ACHN (cell line): ENCODE measurements at places on chromosomes 13 and 19.

DNA sequence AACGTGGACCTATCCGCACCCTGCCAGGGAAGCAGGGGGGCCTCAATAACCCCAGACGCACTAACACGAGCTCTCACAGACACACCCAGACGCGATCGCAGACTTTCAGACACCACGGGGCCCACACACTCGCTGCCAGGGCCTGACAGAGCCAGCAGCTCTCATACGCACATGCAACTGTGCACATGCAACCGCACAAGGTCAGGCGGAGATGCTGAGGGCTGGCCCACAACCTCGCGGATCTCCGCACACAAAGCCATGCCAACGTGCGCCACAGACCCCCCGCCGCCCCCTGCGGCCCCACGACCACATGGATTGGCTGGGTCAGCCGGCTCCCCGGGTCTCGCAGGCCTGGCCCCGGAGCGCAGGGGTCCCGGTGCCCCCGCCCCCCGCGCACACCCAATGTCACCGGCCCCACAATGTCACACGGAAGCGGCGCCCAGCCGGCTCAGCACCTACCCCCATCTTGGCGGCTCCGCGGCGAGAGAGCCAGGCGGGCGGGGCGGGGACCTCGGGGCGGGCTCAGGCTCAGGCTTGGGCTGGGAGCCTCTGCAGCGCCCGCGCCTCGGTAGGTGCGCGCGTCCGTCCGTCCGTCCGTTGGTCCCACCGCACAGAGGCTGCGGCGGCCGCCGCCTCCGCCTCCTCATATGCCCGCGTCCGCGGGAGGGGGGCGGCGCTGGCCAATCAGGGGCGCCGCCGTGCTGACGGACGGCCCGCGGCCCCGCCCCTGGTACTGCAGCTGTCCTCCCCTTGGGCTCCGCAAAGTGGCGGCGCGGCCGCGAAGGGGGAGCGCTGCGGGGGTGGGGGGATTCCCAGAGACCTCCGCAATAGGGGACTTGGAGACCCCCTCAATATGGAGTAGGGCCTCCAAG lies at the start of gene ATP1A3:
Gene ATP1A3, minus strand, starts transcription at position 619 of the 872 bp plus-strand sequence. Its CDS starts 154 bp downstream, at position 465.
- peak; percentile 60 for DNase-seq

DNA sequence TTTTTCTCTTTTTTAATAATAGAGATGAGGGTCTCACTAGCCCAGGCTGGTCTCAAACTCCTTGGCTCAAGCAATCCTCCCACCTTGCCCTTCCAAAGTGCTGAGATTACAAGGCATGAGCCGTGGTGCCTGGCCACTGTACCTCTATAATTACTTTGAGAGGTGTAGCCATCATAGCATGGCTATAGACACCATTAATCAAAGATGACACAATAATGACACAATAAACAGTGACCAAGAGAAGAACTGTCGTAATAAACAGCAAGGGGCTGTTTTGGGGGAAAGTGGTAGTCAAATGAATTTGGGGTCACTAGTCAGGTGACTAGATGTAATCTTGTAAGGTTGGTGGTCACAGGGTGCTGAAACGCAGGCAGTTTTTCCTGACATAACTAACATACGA lies 30.4 kb downstream of the KLF5 start:
- DNase-seq: no peak

- DNase-seq: no peak
Measured at GRCh38 chr19:44344255-44344654, 12.2 kb downstream of the ZNF112 start.

DNA sequence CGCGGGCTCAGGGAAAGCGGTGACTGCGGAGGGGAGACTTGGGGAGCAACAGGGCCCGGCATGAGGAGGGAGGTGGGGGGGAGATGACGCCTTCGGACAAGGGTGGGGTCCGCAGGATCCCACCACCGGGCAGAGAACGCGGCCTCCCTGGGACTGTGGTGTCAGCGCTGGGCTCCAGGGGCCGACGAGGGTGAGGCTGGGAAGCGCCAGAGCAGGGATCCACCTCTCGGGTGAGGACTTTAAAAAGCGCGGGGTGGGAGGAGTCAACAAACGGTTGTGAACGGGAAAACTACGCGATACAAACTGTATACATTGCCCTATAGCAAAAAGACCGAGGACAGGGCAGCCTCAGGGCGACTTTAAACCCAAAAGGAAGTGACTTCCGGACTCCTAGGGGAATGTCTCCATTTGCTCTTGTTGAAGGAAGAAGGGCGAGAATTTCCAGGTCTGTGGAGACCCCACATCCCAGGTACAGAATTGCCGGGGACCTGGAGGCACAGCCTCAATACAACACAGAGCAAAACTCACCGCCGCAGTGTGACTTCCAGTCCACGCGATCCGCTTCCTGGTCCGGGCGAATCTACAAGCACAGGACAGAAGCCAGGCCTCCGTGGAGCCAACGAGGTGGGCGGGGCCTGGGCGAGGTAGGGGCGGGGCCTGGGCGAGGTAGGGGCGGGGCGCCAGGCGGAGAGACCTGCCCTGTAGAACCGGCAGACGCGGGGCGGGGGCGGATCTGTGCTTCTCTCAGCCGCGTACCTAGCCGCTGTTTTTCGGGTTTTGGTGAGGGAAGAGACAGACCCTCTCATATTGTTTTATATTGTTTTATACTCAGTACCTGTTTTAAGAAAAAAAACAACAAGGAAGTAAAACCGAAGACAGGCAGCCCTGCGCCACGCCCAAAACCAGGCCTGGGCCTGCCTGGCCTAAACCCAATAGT lies at the start of gene ZNF888:
Gene ZNF888, minus strand, starts transcription at position 588 of the 937 bp plus-strand sequence. CDS start 5,555 bp downstream, outside the sequence.
- DNase-seq: no peak

- no peak for DNase-seq
Measured at GRCh38 chr13:28983641-28984040, 163.5 kb downstream of the MTUS2 start.

GRCh38 chr19:4298810-4299550 lies 3.2 kb downstream of the TMIGD2 start:
- no peak for DNase-seq

DNA sequence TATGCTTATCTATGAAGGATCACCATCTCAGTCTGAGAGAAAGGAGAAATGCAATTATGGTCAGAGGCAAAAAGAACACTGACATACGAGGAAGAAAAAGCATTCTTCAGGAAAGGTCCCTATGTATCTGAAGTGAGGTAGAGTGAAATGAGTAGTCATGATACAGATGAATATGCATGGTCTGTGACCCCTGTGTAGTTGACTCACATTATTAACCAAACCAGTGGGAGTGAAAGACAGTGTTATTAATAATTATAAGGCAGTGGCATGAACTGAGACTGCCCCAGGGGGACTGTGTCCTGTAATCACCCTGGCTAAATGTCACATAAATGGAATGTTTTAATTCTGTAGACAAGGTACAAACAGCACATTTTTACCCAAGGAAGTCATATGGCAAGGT lies 1320.2 kb upstream of the PCDH9 start:
- no peak for DNase-seq

DNA sequence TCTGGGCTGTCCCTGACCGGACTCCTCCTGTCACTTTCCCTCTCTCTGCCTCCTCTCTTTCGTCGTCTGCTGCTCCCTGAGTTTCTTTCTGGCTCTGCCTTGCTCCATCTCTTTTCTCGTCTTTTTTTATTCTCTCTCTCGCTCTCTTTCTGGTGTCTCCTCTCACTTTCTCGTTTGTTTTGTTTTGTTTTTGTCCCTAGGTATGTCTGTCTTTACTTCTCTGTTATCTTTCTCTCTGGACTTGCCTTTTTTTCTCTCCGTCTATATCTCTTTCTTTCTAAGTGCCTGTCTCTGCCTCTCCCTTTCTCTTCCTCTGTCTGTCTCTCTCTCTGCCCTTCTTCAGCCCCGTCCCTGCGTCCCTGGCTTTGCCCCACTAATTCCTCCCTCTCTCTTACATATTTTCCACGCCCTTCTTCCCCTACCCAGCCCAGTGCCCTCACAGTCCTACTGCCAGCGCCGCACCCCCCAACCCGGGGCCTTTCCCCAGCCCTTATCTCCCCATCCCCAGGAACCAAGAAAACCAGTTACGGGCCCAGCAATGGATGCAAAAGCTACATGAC lies 48.1 kb upstream of the SHKBP1 start:
- no peak for DNase-seq

GRCh38 chr13:100100115-100100879 lies 11.4 kb downstream of the PCCA start:
- DNase-seq: peak; percentile 93

- peak; percentile 53 for DNase-seq
Measured at GRCh38 chr13:61685682-61686012, 270.0 kb upstream of the PCDH20 start.

DNA sequence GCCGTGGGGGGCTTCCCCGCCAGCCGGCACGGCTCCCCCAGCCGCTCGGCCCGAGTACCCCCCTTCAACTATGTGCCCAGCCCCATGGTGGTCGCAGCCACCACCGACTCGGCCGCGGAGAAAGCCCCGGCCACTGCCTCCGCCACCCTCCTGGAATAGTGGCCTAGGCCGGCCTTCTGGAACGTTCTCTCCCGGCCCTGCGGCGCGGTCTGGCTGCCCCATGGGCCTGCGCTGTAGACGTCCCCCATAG lies 9.0 kb downstream of the C19orf25 start:
- DNase-seq: no peak

DNA sequence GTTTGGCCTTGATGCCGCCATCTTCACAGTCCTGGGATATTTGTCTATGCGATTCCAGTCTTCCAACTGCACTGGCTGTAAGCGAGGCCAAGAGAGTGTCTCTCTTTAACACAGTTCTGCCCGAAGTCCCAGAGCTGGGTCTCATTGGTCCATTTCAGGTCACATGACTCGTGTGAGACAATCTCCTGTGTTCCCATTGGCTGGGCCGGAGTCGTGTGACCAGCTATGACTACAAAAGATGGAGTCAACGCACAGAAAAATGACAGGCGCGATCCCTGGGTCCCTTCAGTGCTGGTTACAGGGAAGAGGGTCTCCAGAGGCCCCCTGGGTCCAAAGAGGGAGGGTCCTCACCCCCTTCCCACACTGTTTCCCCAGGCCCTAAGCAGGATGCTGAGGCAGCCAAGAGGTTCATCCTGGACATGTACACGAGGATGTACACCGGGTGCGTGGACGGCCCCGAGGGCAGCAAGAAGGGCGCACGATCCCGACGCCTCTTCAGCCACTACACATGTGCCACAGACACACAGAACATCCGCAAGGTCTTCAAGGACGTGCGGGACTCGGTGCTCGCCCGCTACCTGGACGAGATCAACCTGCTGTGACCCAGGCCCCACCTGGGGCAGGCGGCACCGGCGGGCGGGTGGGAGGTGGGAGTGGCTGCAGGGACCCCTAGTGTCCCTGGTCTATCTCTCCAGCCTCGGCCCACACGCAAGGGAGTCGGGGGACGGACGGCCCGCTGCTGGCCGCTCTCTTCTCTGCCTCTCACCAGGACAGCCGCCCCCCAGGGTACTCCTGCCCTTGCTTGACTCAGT lies 15.9 kb upstream of the S1PR4 start:
- DNase-seq: no peak

GRCh38 chr19:7356899-7357627 lies 8.3 kb downstream of the ARHGEF18 start:
- no peak for DNase-seq

DNA sequence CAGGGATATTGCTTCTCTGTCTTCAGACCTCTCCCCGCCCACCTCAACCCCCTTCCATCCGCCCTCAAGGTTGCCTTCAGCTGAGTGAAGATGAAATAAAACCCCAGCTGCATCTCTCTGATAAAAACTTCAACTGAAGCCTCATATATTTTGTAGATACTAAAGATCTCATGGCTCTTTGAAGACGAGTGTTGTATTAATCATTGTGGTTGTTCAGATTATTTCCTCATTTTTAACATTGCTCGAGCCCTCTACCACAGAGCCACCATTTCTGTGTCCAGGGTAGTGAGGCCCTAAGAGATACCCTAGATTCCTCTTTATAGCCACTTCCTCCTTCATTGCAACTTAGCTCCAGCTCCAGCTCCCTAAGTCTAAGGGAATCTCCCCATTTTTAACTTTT lies 312.8 kb upstream of the ZNF507 start:
- no peak for DNase-seq

GRCh38 chr13:79187917-79188690 lies 218.0 kb downstream of the RBM26 start:
- no peak for DNase-seq

- DNase-seq: peak; percentile 19
Measured at GRCh38 chr19:10828981-10829821, 6.8 kb downstream of the TMED1 start.

DNA sequence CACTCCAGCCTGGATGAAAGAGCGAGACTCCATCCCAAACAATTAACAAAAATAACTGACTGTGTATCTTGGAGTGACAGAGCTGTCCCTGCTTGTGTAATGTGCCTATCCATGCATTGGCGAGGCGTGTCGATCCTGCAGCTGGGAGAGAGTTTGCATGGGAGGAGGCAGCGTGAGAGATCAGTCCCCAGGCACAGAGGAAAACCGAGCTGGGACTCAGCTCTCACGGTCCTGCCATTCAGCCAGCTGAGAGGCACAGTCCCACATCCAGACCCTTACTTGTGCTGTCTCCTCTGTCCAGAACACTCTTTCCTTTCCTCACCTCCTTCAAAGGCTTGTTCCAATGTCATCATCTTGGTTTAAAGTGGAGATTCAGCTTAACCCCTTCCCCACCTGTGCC lies 11.9 kb upstream of the SULT2B1 start:
- DNase-seq: no peak

- no peak for DNase-seq
Measured at GRCh38 chr13:74661851-74662250, 527.6 kb upstream of the KLF12 start.

DNA sequence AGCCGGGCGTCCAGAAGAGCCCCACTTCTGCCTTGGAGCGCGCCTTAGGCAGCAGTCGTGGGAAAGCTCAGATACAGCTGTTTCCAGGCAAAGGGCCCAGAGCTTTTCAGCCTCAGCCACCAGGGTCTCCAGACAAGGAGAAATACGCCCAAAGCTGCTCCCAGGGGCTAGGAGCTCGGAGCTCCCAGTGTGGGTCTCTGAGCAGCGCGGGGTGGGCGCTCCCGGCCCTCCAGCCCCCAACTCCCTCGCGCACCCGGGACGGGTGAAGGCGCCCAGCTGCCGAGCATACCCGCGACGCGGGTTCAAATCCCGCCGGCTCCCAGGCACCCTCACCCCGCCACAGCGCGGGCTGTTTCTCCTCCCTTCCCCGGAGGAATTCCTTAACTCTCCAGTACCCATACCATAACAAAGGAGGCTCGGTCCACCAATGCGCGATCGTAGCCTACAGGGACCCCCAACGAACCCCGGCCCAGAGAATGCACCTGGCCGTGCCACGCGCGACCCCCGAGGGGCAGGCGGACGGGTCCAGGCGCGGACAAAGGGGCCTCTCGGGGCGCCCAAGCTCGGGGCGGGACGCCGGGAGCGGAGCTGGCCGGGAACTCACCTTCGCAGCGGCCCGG lies 507 bp downstream of the COL4A1 start:
- DNase-seq: no peak

- DNase-seq: no peak
Measured at GRCh38 chr19:41019346-41019745, 28.3 kb downstream of the CYP2B6 start.

GRCh38 chr13:110271313-110271712 lies 35.6 kb downstream of the COL4A1 start:
- DNase-seq: no peak

DNA sequence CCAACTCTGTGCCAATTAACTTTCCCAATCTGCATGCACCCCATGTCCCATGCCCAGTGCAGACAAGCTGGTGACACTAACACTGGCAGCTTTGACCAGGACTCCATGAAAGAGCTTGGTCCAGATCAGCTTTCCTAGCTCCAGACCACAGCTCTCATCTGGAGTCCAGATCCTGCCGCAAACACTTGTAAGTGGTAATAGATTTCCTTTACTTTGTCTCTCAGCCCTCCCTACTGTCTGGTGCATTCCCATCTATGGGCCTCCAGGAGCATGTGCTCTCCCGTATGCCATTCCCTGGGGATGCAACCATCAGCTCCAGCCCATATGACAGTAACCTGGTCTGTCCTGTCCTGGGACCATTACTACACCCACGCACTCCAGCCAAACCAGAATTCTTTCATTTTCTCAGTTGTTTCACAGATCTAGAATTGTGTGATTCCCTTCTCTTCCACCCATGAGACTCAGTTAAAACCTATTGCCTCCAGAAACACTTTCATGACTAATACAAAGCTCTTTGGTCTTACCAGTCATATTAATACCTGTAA lies 4.9 kb upstream of the STARD13 start:
- DNase-seq: no peak
